ENCODE measurements at places on chromosomes 11 and 22.

- no peak for DNase-seq
Measured at GRCh38 chr11:115193914-115194801, 310.1 kb downstream of the CADM1 start.

- no peak for DNase-seq
Measured at GRCh38 chr11:73361953-73362776, 14.0 kb upstream of the RELT start.

DNA sequence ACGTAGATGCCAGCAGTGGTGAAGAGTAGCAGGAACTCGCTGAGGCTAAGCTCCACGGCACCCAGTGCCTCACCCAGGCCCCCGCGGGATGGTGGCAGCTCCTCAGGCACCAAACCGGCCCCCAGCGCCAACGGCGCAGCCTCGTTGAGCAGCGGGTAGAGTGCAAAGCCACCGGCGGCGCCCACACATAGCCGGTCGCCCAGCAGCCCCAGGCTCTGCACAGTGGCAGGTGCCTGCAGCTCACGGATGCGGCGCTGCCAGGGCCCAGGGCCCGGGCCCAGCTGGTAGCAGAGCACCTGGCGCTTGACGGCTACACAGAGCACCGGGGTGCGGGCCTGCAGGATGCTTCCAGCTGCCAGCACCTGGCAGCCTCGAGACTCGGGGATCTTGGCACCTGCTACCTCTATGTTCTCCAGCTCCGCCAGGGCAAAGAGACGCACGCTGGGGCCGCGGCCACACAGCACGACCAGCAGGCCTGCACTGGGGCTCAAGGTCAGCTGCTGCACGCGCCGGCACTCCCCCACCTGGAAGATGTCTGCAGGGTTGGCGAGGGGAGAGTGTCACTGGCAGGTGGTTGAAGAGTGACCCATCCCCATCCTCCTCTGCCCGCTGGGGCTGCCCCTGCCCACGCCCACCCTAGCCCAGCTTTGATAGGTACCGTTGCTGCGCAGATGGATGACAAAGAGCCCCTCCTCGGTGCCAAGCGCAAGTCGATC lies 14.8 kb downstream of the CDC42BPG start:
- no peak for DNase-seq

DNA sequence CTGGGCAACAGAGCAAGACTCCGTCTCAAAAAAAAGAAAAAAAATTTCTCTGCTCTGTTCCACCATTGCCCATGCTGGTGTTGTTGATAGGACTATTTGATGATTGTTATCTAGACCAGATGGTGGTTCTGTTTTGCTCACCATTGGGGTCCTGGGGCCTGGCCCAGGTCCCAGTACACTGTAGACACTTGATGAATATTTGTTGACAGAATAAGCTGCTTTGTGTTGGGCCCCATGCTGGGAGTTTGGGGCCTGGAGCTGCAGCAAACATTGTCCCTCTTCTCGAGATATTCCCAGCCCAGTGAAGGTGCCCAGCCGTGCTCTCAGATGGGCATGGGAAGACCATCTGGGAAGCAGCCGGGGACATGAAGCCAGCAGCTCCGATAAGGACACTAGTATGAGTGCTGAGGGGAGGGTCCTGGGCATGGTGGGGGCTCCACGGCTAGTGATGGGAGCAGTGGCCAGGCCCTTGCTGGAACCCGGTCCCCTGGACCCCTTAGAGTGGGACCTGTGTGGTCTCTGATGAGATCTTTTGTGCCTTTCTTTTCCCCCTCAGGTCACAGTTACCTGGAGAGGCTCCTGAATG lies 13.6 kb downstream of the INCENP start:
- no peak for DNase-seq

- DNase-seq, result no peak
Measured at GRCh38 chr22:38569181-38569971, 607 bp downstream of the DMC1 start.

DNA sequence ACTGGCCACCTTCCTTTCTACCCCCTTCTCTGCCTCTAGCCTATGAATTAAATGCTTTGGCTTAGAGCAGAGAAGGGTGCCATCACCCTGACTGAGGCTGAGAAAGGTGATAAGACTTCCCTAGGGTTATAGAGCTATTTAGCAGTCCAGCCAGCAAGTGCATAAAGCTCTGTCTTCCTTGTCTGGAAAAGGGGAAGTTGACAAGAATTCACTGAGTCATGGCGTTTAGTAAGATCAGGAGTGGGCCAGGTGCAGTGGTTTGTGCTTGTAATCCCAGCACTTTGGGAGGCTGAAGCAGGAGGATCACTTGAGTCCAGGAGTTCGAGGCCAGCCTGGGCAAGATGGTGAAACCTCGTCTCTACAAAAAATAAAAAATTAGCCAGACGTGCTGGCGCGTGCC lies 63.1 kb downstream of the LHFPL7 start:
- no peak for DNase-seq

DNA sequence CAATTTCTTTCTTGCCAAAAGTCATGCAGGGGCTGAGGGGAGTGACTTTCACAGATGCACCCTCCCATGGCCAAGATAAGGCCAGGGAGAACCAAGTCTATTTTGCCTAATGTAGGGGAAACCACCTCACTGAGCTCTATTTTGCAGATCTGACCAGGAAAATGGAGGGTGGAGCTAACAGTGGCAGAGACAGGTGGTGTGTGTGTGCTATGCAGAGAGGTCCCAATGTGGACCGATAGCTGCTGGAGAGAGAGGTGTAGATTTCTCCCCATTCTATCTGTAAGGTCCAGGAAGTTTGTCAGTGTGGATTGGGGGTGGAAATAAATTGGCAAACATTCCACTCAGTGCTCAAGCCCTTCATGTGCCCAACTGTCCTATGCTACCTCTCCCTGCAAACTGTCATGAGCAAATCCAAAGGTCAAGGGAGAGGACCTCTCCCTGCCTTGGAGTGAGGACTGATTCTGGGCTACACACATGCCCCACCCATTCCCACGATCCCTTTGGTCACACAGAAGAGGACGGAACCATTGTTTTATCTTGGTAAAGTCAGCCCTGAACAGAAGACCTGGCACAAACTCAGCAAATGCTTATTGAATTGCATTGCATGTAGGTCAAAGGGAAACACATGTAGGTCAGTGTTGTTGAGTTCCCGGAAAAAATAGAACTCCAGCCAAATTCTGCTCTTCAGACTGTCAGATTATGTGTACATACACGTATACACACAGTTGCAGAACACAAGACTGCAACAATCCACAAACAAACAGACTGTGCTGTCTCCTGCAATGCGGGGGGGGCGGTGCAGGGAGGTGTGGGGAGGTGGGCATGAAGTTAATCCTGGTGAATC lies 65.9 kb downstream of the C11orf58 start:
- peak; percentile 47 for DNase-seq

GRCh38 chr11:34323601-34324000 lies 34.2 kb downstream of the ABTB2 start:
- DNase-seq, result no peak

- DNase-seq, result no peak
Measured at GRCh38 chr11:86702220-86702983, 30.0 kb upstream of the ME3 start.

DNA sequence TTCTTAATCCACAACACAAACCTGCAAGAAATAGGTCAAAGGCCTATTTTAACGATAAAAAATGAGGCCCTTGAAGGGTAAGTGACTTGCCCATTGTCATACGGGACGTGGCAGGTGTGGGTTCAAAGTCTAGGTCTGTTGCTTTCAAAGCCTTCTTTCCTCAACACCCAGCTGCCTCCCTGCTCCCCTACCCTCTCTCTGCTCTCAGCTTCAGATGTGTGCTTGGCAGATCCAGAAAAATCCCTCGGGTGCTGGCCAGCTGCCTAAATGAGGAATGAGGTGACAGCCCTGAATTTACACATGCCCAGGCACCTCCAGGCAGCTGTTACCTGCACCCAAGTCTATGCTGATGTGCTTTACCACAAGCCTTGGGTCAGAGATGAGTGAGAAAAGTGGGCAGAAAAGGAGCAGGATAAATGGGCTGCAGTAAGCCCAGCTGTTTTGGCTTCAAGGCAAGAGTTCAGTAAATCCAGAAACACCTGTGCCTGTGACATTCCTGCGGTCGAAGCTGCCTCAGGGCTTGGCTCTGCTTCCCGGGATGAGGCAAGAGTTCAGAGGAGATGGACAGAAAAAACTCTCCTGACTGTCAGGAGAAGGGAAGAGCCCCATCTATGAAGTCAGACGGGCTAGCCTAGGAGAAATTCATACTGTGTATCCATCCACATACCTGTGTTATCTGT lies 49.9 kb upstream of the LDLRAD3 start:
- peak; percentile 67 for DNase-seq

DNA sequence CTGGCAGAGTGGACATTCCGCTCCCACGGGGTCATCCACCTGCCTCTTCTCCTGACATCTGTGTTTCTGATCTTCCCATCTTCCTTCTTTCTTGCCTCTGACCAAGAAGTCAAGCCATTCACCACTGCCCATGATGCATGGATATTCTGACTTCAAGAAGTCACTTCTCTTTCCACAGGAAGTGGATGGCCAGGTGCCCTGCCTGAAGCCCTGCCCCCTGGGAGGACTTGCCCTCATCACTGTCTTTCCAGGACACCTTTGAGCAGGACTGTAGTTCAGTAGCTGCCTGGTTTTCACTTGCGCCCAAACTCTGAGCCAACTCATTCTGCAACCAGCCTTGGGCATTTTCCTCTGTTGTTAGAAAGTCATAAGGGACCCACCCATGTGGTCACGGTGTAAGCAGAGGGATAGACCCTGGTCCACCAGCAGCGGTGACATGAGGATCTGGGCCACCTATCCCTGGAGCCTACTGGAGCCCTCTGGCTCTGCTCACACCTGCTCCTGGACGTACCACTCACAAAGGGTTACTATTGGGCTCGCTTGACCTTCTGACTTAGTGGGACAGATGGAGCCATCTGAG lies 6.9 kb downstream of the CYTH4 start:
- no peak for DNase-seq

DNA sequence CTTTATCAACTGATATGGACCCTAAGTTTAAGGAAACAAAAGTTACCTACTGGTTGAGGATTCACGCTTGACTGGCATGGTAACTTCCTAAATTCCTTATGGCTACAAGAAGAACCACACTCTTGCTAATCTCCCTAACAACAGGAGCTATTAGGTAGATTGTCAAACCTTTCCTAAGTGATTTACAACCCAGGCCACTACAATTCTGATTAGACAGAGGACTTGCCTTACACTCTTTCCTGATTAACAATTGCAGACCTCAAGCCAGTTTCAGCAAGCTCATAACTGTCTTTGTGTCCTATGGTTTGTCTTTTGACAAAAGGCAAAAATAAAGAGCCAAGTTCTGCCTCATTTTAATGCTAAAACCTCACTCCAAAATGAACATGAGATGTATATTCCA lies 16.3 kb downstream of the OR52K2 start:
- DNase-seq, result no peak

- no peak for DNase-seq
Measured at GRCh38 chr22:36055376-36056295, 27.0 kb upstream of the RBFOX2 start.

- peak; percentile 53 for DNase-seq
Measured at GRCh38 chr11:102421261-102421660, 31.3 kb downstream of the TMEM123 start.

DNA sequence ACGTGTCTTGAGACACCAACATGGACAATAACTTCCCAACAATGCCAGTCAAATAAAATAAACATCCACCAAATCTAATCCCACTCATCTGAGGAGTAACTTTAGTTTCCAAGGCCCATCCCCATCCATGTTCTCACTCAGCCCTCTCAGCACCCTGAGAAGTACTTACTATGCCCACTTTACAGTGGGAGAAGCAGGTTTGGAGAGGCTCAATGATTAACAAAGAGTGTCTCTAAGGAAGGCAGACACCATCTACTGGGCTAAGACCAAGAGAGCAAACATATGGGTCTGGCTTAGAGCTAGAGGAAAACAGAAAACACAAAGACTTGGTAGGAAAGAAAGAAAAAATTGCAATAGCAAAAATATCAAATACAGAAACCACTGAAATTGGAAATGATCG lies 11.3 kb downstream of the POLDIP3 start:
- DNase-seq, result no peak

DNA sequence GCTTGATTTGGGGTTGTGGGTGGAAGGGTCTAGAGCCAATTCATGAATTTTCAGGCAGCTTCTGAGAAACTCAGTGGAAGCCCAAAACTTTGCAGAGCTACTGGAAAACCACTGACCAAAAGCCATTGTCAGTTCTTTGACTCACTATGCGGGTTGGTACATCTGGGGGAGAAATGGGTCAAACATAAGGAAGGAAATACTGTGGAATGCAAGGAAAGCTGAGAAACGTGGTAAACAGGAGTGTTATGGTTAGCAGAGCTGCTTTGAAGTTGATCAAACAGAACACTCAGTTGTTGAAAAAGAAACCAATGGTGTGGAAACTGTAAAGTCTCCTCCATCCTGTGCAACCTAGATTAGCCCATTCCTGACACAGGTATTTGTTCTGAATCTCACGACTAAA lies 6.3 kb upstream of the ABTB2 start:
- DNase-seq, result no peak
